Stimulated activated CD8-positive, alpha-beta memory T cell treated with anti-CD3 and anti-CD28 coated beads, Interleukin-7, amount 100 ng/mL, for 1 hour (primary cell): ENCODE measurements at places on chromosomes 12 and 14.

DNA sequence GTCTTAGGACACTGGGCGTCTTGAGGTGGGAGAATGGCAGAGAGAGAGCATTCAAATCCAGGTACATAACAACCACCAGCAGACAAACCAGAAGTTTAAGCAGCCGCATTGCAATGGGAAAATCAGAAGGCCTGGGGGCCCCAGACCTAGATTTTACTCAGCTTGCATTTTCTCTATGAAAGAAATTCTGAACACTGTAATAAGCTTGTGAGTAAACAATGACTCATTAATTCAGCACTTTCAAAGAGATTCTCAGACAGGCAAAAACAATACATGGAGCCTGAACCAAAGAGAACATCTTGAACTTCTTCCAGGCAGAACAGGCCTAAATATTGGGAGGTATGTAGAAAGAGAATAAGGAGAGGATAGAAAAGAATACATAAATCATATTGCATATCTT, 69.8 kb upstream of the IFNG-AS1 start:
- no peak for DNase-seq

- DNase-seq: no peak
These were observed 50.6 kb downstream of the TSPAN11 start for GRCh38 chr12:30977124-30977523.

- DNase-seq: no peak
These were observed 682 bp downstream of the ERBB3 start for GRCh38 chr12:56080556-56081138.

DNA sequence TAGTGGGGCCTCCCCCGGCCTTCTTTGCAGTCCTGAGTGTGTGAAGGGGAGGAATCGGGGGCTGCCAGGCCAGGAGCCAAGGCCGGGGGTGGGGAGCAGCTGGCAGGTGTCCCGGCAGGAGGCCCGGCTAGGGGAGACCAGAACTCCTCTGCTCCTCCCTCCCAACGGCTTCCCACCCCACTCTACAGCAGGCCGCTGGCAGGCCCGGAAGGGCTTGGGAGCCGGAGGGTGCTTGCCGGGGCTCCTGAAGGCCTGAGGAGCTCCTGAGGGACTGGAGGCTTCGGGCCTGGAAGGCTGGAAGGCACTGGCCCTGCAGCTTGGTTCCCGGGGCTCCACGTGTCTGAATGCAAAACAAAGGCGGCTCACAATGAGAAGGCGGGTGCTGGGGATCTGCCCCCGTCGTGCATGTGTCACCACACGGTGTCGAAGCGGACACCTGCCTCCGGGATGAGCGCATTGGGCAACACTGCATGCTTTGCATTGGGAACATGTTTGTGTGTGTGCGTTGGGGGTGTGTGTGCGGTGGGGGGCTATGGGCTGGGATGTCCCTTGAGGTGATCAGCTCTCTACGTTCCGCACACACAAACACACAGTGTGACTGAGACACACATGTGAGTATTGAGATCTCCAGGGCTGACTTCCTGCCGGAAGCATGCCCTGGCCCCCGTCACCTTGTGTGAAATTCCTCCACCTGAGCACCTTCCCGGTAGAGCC, 30.9 kb upstream of the ANKRD9 start:
- no peak for DNase-seq

DNA sequence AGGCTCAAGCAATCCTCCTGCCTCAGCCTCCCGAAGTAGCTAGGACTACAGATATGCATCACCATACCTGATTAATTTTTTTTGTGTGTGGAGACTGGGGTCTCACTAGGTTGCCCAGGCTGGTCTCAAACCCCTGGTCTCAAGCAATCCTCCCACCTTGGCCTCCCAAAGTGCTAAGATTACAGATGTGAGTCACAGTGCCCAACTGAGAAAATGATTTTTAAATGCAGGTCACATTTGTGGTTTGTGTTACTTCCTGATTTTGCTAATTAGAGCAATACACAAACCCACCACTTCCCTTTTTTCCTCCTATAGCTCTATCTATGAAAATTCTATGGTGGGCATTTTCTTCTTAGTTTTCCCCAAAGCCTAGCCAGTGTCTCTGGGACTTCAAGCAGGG, 45.5 kb upstream of the TMEM263 start:
- DNase-seq: no peak

DNA sequence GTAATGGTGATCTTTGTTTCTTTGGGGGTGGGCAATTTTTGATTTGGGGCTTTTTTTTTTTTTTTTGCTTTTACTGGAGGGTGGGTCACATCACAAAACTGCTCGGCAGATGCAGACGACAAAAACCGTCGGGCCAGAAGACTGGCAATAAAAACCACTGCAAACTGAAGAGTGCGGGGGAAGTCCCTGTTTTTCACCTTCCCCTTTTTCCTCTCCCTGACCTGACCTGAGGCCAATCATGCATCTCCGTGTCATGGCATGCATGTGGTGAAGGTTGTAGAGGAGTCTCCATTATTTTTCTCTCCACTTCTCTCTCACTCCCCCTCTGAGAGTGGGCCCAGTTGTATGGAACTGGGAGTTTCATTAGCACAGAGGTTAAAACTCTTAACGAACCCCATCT, 57.5 kb downstream of the AP5M1 start:
- no peak for DNase-seq

DNA sequence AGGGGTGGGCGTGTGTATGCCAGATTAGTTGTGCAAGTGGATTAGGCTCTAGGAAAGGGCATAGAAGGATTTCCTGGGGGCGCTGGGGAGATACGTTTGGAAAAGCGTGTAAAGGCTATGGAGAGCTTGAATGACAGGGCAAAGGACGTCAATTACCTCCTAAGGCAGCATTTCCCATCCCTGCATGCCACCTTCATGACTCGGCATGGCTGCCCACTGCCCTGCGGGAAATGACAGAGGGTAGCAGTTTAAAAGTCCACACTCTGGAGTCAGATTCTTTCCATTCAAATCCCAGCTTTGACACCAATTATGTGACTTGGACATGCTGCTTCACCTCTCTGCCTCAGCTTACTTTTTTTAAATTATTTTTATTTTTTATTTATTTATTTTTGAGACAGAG, 14.8 kb upstream of the TMEM229B start:
- DNase-seq: no peak

DNA sequence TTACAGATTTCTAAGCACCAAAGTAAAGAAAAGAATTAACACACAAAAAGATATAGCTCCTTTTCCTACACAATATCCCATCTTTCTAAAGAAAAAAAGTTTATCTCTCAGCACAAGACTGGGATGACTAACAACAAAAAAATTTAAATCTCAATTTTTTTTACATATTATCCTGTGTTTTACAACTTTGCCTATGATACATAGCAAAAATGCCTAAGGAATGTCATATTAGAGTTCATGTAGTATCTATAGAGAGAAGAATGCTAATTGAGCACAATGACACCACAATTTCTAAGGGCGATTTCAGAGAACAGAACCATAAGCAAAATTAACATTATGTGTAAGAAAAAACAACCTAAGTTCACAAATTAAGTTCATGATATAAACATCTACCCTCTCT, 16.3 kb downstream of the C2CD5 start:
- no peak for DNase-seq

- DNase-seq: no peak
These were observed 24.4 kb downstream of the SLC8B1 start for GRCh38 chr12:113310489-113310888.

GRCh38 chr12:124328116-124328515, 33.2 kb downstream of the RFLNA start:
- no peak for DNase-seq

- DNase-seq: no peak
These were observed 225.6 kb downstream of the DUSP6 start for GRCh38 chr12:89126712-89127111.

DNA sequence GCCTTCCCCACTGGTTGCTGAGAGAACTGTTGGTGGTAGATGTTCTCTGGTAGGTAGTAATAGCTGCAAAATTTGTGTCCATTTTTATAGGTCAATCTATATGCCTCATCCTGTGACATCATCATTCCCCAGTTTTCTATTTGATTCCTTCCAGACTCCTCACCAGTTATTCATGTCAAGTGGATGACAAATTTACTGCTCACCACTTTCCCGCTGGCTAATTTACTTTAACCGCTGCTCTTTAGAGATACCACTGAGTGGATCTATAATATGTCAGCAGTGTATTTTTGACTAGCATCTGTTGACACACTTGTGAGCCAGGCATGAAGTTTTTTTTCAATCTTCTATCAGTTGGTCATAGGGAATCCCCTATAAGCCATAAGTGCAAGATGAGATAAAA, 24.6 kb downstream of the GPR65 start:
- no peak for DNase-seq

GRCh38 chr12:121720762-121721161, 8.2 kb downstream of the TMEM120B start:
- no peak for DNase-seq

DNA sequence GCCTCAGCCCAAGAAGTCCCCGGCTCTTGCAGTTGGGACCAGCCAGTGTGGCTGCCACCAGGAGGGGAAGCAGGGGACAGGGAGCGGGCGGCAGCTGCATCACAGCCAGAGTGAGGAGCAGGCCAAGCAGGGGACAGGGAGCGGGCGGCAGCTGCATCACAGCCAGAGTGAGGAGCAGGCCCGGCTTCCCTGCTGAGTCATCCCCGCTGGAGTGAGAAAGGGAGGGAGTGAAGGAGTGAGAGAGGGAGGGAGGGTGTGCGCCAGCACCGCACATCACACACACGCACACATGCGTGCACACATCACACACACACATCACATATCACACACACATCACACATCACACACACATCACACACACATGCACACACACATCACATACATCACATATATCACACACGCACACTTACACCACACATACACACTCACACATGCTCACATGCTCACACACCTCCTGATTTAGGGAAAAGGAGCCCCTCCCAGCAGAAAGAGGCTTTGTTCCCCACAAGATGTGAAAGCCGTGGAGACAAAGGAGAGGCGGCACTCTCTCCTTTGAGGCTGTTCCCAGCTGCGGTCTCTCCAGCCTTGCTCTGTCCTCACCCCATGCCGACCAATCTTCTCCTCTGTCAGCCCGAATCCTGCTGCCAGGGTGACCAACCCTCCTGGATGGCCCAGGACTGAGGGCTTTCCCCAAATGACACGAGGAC, 16.7 kb upstream of the ZDHHC22 start:
- DNase-seq: no peak

DNA sequence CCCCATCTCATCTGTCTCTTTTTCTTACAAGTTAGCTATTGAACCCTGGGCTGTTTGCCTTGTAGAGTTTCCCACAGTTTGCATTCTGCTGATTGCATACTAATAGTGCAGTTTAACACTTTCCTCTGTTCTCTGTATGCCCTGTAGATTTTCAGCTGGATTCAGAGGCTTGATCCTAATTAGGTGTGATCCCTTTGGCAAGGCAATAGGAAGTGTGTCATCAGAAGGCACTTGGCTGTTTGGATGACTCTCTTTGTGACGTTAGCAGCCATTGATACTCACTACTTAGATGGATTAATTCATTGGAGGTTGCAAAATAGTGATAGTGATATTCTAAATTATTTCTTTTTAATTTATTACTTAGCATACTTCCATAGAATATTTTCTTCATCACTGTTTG, 33.6 kb downstream of the FUT8 start:
- no peak for DNase-seq

DNA sequence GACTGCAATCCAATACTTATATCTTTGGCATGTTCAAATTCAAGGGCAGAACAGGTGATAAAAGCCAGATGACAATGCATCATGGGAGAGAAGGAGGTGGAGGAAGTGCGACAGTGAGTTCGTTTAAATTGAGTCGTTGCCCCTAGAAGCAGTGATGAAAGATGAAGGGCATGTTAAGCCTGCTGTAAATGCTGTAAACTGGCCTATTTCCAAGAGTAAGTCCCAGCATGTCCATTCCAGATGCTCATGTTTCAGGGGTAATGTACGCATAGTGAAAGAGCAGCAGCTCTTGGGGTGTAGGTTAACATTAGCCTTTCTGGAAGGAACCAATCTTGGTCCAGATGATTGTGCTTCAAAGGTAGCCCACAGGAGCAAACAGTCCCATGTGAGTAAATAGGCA, 97.1 kb downstream of the C2CD5 start:
- no peak for DNase-seq

DNA sequence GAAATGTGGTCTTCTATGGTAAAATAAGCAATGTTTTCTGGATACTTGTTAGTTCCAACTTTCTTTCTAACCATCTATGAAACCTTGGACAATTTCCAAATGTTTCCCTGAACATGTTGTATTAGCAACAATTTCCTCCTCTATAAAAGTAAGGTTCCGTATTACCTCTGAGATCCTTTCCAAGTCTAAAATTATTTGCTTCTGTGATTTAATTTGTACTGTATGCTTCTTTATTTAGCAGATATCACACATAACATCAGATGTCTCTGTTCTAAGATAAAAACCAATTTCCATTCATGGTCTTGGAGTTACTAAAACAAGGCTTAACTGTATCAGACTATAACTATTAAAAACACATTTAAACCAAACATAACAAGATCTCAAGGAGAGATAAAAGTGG, 177.2 kb downstream of the FOXA1 start:
- no peak for DNase-seq

DNA sequence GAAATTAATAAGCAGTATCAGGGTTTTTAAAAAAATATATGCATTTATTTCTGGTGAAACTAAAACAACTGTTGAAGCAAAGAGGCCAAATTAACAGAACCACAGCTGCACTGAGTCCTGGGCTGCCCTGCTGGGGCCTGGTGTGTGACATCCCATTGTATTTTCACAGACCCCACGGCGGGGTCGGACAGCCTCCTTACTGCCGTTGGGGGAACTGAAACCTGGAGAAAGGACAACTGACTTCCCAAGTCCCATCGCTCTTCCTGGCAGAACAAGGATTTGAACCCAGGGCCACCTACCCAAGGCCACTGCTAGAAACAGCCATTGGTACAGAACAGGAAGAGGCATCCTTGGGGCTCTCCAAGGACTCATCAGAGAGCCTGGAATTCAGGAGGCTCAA, 114.8 kb upstream of the SFSWAP start:
- no peak for DNase-seq

DNA sequence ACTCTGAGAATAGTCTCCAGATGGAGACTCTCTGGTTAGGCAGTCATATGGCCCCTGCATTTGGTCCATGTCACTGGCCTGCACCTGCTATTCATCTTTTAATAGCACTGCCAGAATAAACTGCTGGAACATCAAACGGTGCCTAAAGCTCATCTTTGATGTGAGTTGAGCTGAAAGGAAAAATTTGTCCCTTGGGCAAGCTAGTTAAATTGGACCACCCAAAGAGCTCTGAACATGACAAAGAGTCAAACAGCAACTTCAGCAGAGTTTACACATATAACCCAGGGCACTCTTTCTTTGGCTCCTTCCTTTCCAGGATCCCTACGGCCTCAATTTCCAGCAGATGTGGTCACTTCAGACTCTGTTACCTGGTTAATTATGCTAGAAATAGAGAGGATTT, 269.9 kb downstream of the RPL10L start:
- no peak for DNase-seq

DNA sequence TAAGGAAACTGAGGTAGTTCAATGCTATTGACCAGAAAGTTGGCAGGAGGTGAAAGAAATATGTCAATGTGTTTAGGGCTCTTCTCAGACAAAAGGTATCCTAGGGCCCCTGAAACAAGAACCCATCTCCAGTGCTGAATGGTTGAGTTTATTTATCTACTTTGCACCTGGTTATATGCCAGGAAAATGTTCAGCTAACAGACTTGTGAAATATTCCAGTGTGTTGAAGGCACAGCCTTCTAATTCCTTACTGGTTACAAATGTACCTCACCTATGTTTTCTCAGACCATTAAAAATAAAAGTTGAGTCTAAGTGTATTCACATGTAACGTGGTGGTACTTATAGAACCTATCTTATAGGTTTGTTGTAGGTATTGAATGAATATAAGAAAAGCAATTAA, 511.7 kb upstream of the SEL1L start:
- no peak for DNase-seq

GRCh38 chr14:77485256-77485655, 13.4 kb downstream of the ISM2 start:
- no peak for DNase-seq

GRCh38 chr14:76607510-76607909, 153.8 kb upstream of the VASH1 start:
- no peak for DNase-seq
